ENCODE measurements at places on chromosomes 1 and 21.

DNA sequence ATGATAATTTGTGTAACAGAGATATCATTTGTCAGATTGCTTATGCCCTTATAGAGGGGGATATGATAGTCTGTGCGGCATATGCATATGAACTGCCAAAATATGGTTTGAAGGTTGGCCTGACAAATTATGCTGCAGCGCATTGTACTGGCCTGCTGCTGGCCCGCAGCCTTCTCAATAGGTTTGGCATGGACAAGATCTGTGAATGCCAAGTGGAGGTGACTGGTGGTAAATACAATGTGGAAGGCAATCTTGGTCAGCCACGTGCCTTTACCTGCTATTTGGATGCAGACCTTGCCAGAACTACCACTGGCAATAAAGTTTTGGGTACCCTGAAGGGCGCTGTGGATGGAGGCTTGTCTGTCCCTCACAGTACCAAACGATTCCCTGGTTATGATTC, 82.4 kb downstream of the ZMYM4 start:
- DNase-seq: no peak

DNA sequence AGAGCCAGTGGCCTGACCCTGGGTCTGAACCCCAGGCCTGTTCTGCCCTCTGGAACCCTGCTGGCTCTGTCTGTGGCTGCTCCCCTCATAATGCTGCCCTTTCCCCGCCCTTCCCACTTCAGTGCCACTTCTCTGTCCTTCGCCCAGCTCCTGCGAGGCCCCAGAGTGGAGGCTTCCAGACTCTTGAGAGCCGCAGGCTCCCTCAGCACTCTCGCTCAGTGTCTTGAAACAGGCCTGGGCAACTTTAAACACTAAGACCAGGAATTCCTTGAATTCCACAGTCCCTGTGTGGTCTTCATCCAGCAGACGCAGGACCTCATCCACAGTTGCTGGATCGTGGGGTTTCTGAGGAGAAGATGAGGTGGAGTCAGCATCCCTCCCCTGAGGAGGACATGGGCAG, 3.5 kb downstream of the CRNN start:
- no peak for DNase-seq

- DNase-seq: peak; percentile 28
Measured at GRCh38 chr1:70487910-70488665, 77.0 kb downstream of the CTH start.

DNA sequence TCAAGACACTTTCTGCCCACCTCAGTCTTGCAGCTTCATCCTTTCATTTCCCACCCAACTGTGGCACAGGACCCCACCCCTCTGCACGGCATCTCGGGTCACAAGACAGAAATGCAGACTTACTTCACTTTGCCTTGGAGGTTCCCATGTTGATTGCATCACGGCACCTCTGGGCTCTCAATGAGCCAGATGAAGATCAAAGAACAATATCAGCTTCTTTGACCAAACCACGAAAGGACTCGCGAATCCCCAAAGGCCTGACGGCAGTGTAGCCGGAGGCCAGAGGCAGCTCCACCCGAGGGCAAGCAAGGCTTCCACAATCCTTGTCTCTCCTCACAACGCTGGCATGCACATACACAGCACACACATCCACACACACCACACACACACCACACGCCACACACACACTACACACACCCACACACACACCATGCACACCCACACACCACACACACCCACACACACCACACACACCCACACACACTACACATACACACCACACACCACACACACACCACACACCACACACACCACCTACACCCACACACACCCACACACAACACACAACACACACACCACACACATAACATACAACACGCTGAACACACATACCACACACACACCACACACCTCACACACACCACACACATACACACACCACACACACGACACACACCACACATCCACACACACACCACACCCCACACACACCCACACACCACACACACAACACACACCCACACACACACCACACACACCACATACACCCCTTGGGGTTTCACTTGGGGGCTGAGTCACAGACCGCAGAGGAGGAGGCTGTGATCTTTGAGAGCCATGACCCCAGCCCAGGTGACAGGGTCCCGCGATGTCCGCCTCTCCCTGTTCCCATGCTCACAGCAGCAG, 35.8 kb downstream of the UBASH3A start:
- no peak for DNase-seq

DNA sequence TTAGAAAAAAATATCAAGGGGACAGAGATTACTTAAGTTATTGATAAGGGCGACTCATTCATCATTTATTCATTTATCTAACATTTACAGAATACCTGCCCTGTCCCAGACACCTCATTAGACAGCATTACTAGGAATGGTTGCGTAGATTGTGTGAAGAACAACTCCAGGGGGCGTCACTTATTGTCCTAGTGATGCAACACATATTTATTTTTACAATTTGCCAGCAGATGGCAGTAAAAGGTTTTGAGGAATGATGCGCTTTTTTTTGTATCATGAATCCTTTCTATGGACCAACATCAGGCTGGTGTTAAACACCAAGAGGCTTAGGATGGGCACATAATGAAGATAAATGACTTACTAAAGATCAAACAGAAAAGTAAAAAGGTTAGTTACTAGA, 5.5 kb downstream of the NCAM2 start:
- DNase-seq: peak; percentile 44

DNA sequence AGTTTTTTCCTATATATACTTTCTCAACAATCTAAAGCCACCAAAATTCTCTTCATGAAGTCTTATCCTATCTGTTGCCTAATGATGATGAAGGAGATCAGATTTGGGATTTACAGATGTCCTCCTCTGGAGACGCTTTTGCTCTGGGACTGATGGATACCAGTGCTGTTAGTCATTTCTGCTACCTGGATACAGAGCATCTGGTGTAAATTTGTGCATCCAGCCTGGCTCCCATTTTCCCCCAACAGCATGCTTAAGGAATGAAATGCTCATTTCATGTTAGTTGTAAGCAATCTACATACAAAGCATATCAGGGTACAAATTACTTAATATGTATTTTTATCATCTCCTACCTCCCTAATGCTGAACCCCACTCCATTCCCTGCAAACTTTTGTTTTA, 57.7 kb downstream of the HNRNPR start:
- DNase-seq: no peak

GRCh38 chr1:106072909-106073600, 983.4 kb upstream of the PRMT6 start:
- DNase-seq: no peak

DNA sequence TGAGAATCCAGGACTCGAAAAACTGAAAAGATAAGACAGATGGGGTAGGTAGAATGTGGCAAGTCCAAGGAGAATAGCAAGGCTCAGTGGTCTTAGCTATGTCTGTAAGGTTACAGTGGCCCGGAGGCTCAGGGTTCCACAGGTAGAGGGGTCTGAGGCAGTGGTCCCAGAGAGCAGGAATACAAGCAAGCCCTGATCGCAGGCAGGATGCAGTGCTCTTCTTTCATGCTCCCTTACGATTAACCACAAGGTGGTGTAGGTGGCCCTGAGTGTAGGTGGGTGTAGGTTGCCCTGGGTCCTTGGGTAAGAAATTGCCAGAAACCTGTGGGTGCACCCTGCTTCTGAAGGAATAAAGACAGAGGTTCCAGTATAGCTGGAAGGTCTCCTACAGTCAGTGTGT, 99.1 kb upstream of the RAB3GAP2 start:
- peak; percentile 6 for DNase-seq

DNA sequence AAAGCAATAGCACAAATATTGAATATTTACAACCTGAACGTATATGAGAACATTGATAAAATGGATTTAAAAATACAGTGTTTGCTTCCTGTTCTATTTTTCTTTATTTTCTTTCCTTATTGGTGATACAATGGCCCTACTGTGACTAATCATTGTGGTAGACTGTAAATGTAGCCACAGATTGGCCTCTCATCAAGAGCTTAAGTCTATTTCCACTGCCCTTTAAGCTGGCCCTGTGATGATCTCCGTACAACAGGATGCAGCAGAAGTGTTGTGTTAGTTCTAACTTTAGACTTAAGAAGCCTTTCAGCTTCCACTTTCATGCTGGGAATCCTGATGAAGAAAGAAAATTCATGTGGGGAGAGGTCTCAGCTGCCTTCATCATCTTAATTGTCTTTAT, 285.6 kb upstream of the B3GALT2 start:
- DNase-seq: no peak

DNA sequence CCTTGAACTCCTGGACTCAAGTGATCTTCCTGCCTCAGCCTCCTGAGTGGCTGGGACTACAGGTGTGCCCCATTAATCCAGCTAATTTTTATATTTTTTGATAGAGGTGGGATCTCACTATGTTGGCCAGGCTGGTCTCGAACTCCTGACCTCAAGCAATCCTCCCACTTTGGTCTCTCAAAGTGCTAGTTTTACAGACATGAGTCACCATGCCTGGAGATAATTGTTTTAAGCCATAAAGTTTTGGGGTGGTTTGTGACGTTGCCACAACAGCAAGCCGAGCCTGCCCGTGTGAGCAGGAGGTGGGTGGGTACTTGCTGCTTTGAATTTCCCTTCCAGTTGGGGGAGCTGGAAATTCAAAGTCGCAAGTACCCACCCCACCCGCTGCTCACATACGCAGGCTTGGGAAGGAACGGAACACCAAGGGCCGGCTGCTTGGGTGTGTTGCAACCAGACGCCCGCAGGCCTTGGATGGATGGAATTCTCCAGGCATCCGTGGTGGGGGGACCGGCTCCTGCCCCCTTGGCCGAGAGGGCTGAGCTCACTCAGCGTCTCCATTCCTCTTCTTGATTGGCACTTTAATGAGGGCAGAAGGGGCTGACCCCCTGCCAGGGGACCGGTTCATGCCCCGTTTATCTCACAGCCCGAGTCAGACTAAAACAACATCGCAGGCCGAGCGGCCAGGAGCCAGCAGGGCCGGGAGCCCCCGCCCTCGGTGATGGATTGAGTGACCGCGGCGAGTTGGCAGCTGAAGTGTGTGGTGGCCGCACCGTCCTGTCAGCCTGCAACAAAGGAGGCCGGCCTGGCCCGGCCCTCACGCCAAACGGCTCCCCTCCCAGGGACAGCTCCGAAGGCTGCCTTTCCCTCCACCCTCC, 78.1 kb downstream of the DHRS3 start:
- DNase-seq: no peak

- no peak for DNase-seq
Measured at GRCh38 chr1:21311016-21311415, 20.8 kb upstream of the ECE1 start.

- DNase-seq: no peak
Measured at GRCh38 chr1:70112838-70113237, 92.5 kb downstream of the LRRC40 start.

- DNase-seq: no peak
Measured at GRCh38 chr1:77143529-77144121, 75.6 kb downstream of the PIGK start.

GRCh38 chr1:199856216-199856780, 171.2 kb upstream of the NR5A2 start:
- no peak for DNase-seq

- DNase-seq: no peak
Measured at GRCh38 chr1:157202331-157202730, 64.1 kb upstream of the ETV3 start.

GRCh38 chr1:239819096-239819495, 272.6 kb upstream of the FMN2 start:
- no peak for DNase-seq

DNA sequence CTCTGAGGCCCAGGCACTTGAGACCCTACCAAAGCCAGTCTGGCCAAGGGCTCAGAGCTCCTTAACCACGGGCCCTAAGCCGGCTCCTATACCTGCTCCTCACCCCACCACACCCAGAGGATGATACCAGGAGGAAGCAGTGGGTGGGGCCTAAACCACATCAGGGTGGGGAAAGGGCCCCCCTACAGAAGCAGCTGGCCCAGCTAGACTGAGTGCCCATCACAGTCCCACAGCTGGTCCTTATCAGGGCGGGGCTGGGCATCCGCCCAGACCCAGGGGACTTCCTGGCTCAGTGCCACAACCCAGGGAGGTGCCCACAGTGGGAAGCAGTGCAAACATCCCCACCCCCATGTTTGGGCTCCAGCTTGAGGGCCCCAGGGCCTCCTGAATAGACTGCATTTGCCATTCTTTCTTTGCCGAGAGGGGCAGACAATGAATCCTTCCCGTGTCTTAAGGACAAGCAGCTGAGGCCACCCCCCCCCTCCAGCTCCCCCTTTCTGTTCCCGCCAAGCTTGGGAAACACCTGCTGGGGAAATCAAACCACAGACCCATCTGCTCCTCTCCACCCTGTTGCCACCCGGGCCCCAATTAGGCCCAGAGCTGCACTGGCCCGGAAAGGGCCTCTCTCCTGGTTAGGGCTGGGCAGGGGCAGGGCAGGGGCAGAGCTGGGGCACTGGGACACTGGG, 6.2 kb downstream of the E2F2 start:
- peak; percentile 86 for DNase-seq

DNA sequence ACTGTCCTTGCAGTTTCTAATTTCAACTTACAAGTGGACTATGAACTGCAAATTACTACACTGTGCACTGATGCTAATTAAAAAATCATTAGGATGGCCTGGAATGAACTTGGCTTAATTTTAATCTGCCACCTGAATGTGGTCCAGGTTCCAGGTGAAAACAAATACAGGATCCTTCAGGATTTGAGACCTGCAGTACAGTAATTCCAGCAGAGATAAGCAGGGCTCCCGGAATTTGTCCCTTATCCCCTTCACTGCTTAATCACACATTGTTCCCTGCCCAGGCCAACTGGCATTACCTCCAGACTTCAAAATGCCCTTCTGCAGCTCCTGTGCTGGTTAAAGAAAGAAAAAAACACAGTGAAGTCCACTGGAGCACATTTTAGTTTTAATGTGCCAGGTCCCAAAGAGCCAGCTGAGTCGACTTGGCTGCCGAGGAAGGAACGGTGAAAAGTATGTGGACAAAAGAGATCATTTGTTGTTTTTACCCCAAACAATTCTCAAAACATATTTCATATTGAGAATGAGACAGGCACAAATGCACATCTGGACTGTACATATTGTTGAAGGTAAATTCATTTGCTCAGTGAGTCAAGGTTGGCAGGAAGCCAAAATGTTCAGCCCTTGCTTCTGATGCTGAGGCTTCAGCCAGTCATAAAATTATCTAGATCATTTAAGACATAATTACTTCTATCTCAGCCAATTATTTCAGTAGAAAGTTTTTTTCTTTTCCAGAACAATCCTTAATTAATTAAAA, 28.3 kb downstream of the DEGS1 start:
- peak; percentile 9 for DNase-seq

GRCh38 chr1:195336812-195337211, 1271.4 kb downstream of the KCNT2 start:
- no peak for DNase-seq

DNA sequence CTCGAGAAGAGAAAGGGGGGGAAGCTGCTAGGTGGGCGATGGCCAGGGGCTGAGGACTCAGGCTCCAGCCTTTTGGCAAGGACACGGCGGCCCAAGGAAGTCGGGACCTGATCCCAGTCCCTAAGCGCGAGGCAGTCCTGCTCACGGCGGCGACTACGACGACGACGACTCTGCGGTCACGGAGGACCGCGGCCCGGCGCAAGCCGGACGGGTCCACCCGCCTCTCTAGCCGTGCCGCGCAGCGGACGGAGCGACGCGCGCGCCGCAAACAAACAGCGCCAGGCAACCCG, 401 bp downstream of the WNT9A start:
- DNase-seq: no peak

- no peak for DNase-seq
Measured at GRCh38 chr1:67313934-67314671, 6.4 kb downstream of the IL12RB2 start.
